NCI-H446 (cell line): ENCODE measurements at places on chromosomes 1 and 21.
A peak's percentile ranks its signal among the peaks of the same experiment; 100 is the strongest.

DNA sequence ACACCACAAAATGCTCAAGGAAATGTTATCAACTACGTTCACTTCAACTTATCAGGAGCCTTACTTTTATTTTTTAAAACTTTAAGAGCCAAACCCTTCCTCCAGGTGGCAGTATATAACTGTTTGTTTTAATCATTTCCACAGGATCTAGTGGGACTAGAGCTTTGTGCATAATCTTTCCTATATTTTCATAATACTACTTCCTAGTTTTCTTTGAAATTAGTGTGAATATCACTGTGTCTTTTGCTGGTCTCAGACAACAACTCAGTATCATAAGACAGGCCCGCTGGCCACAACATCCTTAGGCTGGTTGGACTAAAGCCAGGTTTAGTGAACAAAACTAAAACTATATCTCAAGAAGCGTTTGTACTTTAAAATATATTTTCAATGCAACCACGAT is 145.5 kb downstream of the TIAM1 start:
- peak; percentile 73 for DNase-seq

GRCh38 chr1:56418151-56418631 is 161.2 kb downstream of the PLPP3 start:
- DNase-seq, result no peak

DNA sequence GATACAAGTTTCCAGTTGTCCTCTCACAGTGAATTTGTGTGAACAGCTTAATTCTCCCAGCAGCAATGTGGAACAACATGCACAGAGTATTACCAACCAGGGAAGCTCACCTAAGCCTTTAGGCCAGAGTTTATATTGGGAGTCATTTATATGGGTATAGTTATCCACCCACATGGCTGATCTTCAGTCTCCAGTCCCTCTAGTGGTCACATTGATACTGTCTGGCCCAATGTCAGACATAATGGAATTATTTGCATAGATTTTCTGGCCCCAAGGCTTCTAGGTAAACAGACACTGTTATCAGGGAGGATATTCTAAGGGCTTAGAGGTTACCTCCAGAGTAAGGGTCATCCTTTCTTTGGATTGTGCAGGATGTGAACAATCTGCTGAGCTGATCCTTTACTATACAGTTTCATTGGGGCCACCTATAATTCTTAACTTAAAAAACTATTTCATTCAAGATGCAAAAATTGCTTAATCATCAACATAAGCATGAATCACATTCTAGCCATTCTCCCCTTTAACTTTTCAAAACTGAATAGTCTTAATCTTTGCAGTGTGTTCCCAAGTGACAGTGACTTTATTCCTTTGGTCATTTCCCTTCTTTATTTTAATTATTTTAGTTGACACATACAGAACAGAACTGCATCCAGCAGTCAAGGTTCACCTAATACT is 210.9 kb downstream of the LTN1 start:
- DNase-seq, result peak; percentile 14

DNA sequence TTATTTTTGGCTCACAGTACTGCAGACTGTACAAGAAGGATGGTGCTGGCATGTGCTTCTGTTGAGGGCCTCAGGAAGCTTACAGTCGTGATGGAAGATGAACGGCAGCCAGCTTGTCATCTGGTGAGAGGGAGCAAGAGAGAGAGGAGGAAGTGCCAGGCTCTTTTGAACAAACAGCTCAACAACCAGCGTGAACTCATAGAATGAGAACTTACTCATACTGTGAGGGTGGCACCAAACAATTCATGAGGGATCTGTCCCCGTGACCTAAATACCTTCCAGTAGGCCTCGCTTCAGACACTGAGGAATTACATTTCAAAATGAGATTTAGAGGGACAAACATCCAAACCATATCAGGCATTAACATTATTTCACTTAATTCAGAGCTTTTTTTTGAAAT is 84.7 kb downstream of the PKN2 start:
- no peak for DNase-seq

- no peak for DNase-seq
Measured at GRCh38 chr1:1118011-1118875, 2.4 kb upstream of the C1orf159 start.

DNA sequence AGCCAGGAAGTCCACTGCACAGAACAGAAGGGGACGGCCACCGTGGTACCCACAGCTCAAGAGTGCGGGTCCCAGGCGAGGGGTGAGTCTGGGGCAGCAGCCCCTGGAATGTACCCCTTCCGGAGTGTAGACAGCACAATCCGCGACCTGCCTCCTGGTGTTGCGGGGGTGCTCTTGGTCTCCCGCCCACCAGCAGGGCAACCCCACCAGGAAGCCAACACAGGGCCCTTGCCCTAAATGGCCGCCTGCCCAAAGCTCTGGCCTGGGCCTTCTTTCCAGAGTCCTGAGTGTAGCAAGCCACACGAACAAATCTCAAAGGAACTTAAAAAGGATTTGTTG is 1.1 kb upstream of the SLC19A1 start:
- DNase-seq, result no peak

- DNase-seq, result no peak
Measured at GRCh38 chr1:246320286-246320685, 186.8 kb downstream of the SMYD3 start.

GRCh38 chr1:1428174-1428573 is 7.1 kb upstream of the ANKRD65 start:
- no peak for DNase-seq

GRCh38 chr1:38361566-38361965 is 315.0 kb upstream of the POU3F1 start:
- no peak for DNase-seq

DNA sequence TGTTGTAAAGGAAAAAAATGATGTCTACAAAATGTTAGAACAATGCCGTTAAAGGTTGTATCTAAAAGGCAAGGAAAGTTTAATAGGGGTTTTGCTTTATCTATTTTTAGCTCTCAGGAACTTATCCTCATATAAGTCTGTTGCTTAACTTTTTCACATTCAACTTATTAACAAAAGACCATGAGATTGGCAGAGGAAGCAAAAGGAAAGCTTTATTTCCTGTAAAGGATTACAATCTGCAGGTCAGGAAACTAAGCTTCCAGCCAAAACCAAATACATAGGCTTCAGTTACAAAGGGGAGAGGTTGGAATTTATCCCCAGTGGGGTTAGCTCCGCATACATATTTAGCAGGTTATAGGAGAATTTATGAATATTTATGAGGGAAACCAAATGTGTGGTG is 58.7 kb upstream of the KIAA1614 start:
- no peak for DNase-seq

DNA sequence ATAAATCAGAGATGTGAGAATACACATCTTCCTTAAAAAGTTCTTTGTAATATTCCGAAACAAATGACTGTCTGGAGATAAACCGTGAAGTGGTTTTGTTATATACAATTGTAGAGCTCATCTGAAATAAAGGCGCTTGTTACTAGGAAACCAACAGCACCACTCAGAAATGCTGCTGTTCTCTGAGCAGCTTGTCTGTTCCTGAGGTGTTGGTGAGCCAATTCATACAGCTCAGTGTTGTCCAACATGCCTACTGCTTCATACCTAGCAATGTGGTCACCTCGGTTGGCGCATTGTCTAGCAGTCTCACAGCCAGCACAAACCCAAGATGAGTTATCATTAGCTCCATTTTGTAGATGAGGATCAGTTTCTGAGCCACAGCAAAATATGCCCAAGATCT is 44.4 kb downstream of the GFI1 start:
- no peak for DNase-seq

DNA sequence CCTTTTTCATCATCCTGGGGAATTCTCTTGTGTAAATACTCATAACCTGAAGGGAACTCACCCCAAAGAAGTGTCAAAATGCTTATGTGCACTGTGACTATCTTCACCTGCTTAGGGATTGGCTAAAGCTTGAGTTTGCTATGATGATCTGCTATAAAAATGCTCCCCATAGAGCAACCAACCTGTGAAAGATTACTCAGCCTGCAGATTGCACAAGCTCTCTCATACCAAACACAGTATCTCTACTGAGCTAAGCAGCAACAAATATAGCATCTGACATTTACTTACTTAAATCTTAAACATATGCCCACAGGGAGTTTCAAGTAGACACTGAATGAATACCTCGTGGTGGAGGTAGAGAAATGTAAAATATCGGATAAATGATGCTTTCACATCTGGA is 725.8 kb downstream of the MRPL39 start:
- no peak for DNase-seq

GRCh38 chr21:25556091-25556490 is 51.2 kb downstream of the MRPL39 start:
- DNase-seq, result no peak

- no peak for DNase-seq
Measured at GRCh38 chr1:20359451-20360330, 69.0 kb downstream of the VWA5B1 start.

DNA sequence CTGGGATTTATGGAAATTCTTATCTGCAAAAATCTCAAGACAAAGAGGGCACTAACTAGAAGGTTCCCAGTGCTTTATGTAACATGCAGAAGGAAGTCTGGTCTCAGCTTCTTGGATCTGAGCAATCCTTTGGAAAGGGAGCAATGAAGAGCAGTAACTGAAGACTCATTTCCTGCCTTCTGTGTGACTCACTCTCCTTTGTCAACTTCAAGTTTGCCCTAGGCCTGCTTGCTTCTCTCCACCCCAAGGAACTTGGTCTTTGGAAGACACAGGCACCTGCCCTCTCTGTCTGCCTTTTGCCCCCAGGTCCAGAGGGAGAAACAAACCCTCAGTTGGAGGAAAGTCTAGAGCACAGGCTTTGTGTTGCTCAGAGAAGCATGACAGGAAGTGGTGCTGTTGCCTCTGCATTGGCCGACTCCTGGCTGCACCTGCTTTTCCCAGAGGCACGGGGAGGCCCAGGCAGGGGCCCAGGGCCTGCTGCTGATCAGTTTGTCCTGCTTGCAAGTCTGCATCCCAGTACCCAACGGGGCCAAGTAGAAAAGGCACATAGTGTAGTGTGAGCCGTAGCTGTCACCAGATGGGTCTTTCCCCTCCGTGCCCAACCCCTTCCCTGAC is 137.2 kb downstream of the DHRS3 start:
- DNase-seq, result no peak

DNA sequence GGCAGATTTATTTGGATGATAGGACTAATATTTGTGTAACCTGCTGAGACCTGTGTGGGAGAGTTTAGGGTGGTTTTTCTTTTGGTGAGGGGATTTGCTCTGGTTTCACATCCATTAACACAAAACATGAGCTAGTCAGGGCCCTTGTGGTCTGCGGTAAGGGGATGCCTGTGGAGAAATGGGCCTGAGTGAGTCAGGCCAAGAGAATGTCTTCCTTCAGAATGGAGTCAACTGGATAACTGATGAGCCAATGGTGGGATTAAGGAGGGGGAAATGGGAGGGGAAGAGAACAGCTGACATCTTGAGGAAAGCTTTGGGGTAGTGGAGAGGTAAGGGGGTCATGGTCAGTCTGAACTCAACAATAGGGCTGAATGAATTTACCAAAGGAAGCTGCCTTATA is 13.9 kb downstream of the WNT2B start:
- no peak for DNase-seq

DNA sequence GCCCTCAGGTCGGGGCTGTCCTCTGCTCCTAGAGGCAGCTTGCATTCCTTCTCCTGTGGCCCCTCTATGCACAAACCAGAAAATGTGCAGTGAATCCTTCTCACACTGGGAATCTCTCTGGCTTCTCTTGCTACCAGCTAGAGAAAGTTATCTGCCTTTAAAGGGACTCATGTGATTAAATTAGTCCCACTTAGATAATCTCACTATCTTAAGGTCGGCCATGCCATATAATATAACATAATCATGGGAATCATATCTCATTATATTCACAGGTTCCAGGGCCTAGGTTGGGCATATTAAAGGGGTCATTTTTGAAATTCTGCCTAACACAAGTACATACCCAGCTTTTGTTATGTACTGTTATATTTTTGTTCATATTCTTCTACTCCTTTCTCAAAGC is 31.4 kb downstream of the PTGFR start:
- no peak for DNase-seq

GRCh38 chr1:65979136-65980044 is 186.7 kb downstream of the PDE4B start:
- DNase-seq, result no peak

DNA sequence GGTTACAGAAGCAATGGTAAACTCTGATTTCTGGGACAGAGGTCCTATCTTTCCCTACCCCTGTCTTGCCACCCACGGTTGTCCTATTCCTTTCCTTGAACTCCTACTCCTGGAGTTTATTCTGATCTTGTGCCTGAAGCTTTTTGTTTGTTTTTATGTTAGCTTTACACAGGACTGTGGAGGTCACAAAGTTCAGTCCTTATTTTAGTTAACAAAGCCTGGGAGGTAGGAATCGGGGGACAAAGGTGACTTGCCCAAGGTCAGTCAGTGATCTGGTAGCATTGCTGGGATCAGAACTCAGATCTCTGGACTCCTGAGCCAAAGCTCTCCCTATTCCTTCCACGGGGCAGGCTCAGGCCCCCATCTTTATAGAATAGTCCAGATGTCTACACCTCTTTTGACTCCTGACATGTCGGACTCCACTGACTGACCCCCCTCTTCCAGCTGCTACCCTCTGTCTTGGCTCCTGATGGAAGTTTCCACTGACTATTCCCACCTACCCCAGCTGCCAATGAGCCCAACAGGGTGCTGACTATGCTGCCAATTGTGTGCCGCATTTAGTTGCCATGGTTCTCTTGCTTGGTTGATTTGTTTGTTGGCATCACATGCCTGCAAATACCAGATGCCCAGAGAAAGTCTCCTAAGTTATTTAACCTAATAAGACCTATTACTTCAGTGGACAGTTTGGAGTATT is 9.9 kb downstream of the F5 start:
- peak; percentile 76 for DNase-seq

GRCh38 chr1:119626841-119627240 is 21.2 kb downstream of the ZNF697 start:
- DNase-seq, result peak; percentile 76

DNA sequence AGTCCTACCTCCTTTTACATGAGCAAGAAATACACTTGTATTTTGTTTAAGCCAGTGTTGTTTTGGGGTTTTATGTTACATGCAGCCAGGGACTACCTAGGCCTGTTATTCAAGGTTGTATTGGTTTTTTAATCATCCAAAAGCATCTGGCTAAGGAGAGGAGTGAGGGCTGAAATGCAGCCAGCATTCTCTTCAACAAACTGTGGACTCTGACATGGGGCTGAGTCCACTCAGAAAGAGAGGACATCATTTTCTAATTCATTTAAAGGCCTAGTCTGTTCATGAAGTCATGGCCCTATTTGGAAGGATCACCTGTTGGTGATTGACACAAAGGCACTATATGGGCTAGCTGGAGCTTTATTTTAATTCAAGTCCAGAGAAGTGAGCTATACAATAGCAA is 190.4 kb downstream of the TTLL7 start:
- DNase-seq, result no peak

GRCh38 chr1:21661886-21662285 is 7.3 kb downstream of the RAP1GAP start:
- DNase-seq, result no peak

GRCh38 chr1:236753964-236754363 is 41.1 kb upstream of the MTR start:
- DNase-seq, result no peak

- DNase-seq, result no peak
Measured at GRCh38 chr1:167477986-167478385, 40.3 kb downstream of the CD247 start.

GRCh38 chr1:220526294-220526693 is 1.6 kb upstream of the MARK1 start:
- DNase-seq, result no peak

- no peak for DNase-seq
Measured at GRCh38 chr21:39345440-39345839, 3.4 kb downstream of the HMGN1 start.

- DNase-seq, result no peak
Measured at GRCh38 chr1:156384007-156384406, 15.0 kb downstream of the RHBG start.

- DNase-seq, result no peak
Measured at GRCh38 chr1:167081594-167082156, 8.5 kb downstream of the GPA33 start.

GRCh38 chr1:200877839-200878551 is 5.2 kb downstream of the GPR25 start:
- no peak for DNase-seq
